GM13976 (cell line): ENCODE measurements at places on chromosomes 1 and 21.

DNA sequence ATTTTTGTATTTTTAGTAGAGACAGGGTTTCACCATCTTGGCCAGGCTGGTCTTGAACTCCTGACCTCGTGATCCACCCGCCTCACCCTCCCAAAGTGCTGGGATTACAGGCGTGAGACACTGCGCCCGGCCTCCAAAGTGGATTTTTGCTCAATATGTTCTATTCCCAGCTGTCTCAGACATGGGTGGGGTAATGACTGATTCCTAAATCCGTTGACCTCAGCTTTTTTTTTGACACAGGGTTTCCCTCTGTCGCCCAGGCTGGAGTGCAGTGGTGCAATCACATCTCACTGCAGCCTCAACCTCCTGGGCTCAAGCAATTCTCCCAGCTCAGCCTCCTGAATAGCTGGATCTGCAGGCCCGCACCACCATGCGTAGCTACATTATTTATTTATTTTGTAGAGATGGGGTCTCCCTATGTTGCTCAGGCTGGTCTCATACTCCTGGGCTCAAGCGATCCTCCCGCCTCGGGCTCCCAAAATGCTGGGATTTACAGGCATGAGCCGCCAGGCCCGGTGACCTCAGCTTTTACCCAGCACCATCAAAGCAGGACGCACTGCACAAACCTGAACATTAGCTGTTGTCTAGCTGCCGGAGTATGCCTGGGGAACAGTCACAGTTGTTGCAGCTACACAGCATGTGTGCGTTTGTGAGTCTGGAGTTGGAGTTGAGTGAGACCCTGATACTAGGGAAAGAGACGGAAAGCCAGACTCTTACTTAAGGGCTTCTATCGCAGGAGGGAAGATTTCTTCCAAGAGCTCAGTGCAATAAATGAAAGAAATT lies 43.7 kb upstream of the PSEN2 start:
- DNase-seq = no peak

DNA sequence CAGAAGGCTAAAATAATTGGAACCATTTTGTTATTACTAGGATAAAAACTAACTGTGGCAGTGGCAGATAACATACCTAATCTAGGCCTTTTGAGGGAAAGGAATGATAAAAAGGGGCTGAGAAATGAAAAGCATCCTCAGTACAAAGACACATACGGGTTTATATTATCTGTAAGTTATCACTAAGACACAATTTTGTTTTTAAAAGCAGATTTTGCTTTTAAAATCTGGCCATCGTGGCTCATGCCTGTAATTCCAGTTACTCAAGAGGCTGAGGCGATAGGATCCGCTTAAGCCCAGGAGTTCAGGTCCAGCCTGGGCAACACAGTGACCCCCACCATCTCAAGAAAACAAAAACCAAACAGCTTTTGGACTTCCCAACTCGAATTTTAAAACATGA lies 24.8 kb upstream of the HP1BP3 start:
- no peak for DNase-seq

DNA sequence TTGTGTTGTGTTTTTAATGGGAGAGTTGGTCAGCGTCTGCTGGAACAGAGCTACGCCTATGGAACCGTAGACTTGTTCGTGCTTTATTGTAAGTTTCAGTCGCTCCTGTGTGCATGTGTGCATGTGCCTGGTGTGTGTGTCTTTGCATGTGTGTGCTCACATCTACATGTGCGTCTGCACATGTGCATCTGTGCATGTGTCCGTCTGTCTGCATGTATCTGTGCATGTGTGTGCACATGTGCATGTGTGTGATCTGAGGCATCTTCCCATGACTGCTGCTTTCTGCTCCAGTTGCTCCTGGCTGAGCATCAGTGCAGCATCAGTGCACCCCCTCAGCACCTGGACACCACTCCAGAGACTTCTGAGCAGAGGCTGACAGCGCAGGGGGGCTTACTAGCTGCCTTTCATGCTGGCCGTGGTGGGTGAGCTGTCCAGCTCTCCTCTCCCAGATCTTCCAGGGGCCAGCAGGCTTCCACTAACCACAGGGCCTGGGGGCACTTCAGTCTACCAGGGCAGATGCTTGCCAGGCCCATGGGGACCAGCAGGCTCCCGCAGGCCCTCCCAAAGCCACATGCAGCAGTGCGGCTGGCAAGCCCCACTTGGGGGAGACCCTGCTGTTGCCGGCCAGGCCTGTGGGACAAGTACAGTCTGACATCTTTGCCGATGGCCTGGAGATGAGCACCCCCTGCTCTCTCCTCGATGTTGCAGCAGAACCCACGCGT lies 47.8 kb upstream of the PCBP3 start:
- DNase-seq = no peak

DNA sequence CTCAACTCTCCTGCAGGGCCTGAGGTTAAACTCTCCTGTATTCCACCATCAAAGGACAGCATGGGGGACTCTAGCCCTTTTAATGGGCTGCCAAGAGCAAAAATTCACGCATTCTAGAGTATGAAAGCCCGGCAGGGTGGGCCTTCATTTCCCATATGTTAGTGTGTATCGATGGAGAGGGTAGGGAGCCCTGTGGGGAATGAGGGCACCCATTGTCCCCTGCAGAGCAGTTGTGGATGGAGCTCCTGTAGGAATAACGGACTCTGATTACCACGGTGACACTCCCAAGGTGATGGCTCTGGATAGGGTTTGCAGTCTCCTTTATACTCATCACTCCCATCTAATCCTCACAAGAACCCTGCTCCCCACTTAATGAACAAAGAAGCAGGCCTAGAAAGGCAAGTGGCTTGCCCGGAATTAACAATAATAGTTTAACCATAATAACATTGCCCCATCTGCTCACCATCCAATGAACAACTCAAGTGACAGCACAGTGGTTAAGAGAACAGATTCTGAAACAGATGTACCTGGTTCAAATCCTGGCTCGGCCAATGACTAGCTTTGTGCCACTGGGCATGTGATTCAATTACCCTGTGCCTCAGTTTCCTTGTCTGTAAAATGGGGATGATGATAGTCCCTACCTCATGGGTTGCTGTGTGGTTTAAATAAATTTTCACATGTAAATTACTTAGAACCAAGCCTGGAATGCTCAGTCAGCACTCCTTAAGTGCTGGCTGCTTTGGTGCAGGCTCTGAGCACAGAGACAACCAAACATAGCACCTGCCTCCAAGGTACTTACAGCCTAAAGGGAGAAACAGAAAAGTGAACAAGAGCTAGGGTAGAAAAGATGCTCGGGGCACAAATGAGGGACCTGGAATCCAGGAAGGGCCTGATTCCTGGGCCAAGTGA lies 29.0 kb downstream of the HIVEP3 start:
- DNase-seq = no peak

- no peak for DNase-seq
Measured at GRCh38 chr1:109659997-109660690, 4.2 kb downstream of the GSTM4 start.

GRCh38 chr1:109730666-109731065 lies 10.2 kb downstream of the GSTM3 start:
- DNase-seq = no peak

GRCh38 chr21:31162079-31162699 lies 123.9 kb upstream of the KRTAP19-8 start:
- DNase-seq = no peak

- DNase-seq = no peak
Measured at GRCh38 chr21:29403922-29404538, 105.3 kb downstream of the BACH1 start.

- DNase-seq = no peak
Measured at GRCh38 chr1:60415696-60416095, 342.1 kb upstream of the C1orf87 start.
